ENCODE measurements at places on chromosomes 4 and X. TPM values are rescaled to one million over a fixed set of nuclear protein-coding genes. Genes with fewer than 3 reads are reported as not detected.

DNA sequence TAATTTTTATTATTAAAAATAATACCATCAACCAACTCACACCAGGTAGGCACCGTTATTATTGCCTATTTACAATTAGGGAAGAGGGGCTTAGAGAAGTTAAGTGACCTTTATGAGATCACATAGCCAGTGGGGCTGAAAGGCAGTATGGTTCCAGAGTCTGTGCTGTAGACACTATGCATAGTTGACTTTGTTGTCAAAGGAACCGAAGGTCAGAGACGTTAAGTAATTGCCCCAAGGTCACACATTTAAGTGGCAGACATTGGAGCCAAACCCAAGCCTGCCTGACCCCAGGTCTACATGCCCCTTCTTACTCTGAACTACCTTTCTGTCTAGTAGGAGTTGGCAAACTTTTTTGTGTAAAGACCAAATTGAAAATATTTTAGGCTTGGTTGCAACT lies 36.4 kb downstream of the RHOH start:
- no peak for DNase-seq

DNA sequence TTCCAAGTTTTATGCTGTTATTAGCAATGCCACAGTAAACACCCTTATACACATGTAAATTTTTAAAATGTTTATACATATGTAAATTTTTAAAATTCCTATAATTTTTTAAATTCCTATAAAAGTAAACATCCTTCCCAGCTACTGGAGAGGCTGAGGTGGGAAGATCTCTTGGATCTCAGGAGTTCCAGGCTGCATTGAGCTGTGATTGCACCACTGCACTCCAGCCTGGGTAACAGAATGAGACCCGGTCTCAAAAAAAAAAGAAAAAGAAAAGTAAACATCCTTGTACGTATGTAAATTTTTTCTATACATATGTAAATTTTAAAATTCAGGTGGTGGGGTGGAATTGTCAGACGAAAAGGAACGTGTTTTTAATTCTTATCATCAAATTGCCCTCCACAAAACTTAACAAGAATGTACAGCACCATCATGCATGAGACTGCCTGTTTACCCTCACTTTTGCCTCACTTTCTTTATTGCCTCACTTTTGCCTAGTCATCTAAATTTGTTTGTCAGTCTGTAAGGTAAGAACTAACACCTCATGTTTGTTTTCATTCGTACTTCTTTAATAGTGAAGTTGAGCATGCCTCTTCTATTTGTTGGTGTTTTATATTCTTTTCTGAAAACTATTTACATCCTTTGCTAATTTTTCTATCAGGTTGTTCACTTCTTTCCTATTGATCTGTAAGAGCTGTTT lies 8.0 kb downstream of the SLC7A3 start:
- no peak for DNase-seq

DNA sequence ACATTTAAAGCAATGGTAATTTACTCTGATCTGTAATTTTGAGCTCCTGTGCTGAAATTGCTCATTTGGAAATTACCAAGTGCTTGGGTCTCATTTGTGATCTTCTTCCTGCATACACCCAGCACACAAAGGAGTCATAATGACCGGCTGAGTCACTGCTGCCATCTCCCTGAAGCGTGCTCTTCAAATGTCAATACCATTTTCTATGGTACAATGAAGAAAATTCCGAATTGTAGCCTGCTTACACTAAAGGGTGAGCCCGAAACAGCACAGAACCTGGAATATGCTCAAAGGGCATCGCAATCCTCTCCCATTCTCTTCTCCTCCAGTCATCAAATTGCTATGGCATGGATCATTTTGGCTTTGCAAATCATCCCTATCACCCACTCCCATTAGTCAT lies 140.5 kb downstream of the GRIA3 start:
- DNase-seq, result no peak

DNA sequence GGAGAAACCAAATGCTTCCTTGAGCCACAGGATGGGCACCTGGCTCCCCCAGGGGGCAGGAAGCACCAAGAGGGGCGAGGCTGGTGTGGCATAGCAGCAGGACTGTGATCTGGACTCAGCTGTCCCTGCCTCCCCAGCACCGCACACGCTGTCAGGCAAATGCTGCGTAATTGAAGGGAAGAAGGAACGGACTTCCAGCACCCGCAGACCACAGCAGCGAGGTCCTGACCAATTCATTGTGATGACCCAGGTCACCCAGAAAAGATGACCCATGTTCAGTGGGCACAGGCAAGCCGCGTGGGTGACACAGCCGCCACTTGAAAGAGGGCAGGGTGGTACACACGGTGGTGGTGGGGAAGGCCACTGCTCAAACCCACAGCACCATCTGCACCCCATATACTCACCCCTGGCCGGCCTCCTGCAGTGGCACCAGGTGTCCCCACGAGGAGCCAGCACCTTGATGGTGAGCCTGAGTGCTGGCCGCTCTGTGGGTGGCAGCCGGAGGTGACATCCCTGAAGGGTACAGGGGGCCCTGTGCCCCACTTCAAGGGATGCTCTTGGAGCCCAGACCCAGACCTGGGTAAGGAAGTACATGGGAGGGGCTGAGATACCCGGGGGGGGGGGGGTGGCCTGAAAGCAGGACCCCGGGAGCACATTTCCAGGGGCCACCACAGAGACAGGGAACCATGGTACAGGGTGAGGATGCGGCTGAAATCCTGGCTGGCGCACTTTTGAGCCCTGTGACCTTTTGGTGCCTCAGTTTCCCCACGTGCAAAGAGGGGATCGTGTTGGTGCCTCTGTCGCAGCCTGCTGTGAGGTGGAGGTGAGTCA lies 11.5 kb downstream of the NAT8L start:
- DNase-seq, result no peak

DNA sequence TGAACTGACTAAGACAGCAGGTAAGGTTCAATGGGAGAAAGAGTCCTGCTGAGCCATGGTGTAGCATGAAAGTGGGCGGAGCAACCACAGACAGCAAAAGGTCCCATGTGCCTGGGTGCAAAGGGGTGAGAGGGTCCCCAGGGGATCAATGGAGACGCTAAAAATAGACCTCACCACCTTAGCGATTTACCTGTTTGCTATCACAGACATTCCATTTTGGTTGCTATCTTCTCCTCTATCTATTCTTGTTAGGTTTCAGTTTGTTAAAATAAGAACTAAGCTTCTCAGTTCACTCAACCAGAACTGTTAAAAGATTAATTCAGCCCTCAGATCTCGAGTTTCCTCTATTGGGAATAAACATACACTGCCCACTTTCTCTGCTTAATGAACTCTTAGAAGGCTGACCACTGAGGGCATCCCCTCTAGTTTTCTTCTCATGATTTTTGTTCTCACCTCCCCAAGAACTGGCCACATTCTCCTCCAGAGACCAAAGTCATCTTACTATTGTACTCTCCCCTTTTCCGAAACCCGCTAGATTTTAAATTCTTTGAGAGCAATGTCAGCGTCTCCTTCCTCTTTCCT lies 136.7 kb downstream of the PARM1 start:
- DNase-seq, result no peak

DNA sequence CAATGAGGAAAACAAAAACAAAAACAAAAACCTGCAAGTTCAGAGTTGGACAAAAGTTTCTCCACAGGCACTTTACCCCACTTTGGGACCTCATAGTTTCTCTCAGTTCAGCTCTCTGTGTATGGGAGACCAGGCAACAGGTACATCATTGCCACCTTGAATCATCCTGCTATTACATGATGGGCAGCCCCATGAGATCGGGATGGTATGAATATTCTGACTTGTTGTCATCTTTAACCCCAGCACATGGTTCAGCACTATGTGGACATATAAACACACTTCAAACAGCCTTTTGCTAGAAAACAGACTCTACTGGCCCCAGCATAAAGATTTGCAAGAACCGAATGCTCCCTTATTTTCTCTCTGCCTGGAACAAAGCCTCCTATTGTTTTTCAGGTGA lies 176.9 kb upstream of the SCML1 start:
- DNase-seq, result no peak

DNA sequence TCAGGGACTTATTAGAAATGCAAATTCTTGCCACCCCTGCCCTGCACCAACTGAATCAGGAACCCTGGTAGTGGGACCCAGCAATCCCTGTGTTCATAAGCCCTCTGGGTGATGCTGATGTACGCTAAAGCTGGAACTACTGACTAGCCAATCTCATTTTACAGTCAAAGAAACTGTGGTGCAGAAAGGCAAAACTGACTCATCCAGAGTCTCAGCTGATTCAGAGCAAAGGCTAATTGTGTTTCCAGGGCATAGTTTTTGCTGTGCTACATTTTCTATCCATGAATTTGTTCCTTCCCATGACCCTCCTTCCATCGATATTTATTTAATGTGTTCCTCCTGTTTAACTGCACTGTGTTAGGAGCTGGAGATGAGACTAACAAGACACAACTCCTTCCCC lies 207.5 kb downstream of the REPS2 start:
- DNase-seq, result no peak

DNA sequence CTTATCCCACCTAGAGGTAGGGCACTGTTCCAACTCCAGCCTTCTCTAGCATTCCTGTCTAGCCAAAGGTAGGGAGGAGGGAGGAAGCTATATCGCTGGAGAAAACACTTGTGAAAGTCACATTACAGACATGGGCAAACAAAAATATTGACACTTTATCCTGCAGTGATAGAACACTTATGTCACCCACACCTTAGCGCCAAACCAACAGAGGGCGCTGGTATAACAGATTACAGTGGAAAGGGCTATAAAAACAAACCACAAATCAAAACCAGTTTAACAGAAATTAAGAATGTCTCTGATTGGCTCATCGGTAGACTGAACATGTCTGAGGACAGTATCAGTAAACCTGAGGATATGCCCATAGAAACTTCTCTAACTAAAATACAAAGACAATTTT lies 451.3 kb downstream of the TLL1 start:
- DNase-seq, result peak; percentile 8

DNA sequence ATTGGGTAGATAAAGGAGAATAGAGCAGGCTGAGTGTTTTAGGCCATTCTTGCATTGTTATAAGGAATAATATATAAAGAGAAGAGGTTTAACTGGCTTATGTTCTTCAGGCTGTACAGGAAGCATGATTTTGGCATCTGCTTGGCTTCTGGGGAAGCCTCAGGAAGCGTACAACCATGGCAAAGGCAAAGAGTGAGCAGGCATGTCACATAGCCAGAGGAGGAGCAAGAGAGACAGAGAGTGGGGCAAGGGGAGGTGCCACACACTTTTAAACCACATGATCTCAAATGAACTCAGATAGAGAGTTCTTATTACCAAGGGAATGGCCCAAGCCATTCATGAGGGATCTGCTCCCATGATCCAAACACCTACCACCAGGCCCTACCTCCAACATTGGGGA lies 4.4 kb upstream of the METTL14 start:
- no peak for DNase-seq

- DNase-seq, result no peak
Measured at GRCh38 chrX:108737754-108738153, 1.4 kb upstream of the IRS4 start.

DNA sequence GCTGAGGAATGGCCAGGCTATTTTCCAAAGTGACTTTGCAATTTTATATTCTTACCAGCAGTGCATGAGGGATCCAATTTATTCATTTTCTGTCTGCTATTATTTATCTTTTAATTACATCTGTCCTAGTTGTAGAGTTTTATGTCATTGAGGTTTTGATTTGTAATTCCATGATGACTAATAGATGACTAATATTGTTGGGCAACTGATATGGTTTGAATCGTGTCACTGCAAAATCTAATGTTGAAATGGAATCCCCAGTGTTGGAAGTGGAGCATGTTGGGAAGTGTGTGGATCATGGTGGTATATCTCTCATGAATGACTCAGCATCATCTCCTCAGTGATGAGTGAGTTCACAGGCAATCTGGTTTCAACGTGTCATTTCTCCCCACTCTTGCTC lies 201.5 kb downstream of the TBX22 start:
- peak; percentile 67 for DNase-seq

DNA sequence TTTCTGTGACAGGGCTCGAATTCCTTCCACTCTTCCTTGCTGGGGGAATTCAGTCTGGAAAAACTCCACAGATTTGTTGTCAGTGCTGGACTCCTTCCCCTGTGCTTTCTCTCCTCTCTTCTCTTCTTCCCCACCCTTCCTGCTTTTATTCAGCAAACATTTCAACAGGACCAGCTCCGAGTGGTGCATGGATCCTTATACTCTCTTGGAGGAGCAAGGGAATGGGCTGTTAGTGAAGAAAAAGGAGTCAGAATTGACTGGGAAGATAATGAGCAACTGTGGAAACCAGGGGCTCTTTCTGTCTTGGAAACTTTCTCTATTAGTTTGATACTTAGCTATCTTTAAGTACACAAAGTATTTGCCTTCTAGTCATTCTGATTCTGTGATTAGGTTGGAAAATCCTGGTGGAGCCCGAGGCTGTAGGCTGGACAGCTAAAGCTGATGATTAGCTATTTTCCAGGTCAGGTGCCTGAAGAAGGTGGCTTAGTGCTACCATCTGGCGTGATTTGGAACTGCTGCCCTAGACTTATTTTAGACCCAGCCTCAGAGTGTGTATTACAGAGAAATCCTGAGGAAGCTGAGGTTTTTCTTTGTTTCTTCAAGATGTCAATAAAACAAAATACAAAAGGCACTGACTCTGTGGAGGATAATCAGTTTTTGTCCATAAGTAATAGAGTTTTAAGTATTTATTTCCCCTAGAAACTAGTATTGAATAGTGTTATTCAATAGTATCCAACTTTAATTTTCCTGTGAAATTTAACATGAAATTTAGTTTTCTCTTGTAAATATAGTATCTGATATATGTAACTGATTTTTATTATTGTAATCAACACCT lies 38.4 kb downstream of the NAP1L5 start:
- peak; percentile 59 for DNase-seq

DNA sequence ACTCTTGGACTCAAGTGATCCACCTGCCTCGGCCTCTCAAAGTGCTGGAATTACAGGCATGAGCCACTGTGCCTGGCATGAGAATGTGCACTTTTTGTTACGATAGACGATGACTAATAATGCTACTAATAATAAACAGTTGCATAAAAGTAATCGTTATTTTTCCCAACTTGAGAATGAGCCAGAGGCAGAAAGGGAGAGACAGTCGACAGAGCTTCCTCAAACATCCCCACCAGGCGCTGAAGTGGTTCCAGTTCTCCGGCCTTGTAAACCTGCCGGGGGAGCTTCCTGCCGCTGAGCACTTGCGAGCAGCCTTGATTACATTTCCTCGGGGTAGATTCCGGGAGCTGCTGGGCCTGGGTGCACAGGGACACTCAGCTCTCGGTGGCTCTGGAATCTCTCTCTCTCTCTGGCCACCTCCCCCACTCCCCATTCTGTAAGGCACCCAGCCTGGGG lies 8.9 kb upstream of the HTRA3 start:
- DNase-seq, result peak; percentile 29

GRCh38 chrX:57353472-57354132 lies 67.1 kb downstream of the FAAH2 start:
- DNase-seq, result no peak

SAP30 gene
- 68.0 TPM for total RNA-seq

MAGEA8 gene
- not detected for total RNA-seq

HSD17B10 gene
- total RNA-seq, result 133 TPM

AKAP14 gene
- not detected for total RNA-seq

PABPC5 gene
- total RNA-seq, result not detected

C4orf36 gene
- total RNA-seq, result 5.6 TPM
